ENCODE measurements at places on chromosomes 7 and 10.

- no peak overlapping the region for H3K4me3 ChIP-seq
- peaks cover 1% of the 10 kb centered on the region for H3K27me3 ChIP-seq
- no peak for DNase-seq
- no peak overlapping the region for H3K27ac ChIP-seq
- no peaks in the 10 kb centered on the region for H3K4me1 ChIP-seq
Observed at GRCh38 chr10:62284221-62284620, 15.6 kb upstream of the RTKN2 start.

GRCh38 chr10:49414496-49414895 is 18.6 kb upstream of the DRGX start:
- DNase-seq = no peak
- H3K27ac ChIP-seq = no peak overlapping the region
- no peaks in the 10 kb centered on the region for H3K36me3 ChIP-seq

DNA sequence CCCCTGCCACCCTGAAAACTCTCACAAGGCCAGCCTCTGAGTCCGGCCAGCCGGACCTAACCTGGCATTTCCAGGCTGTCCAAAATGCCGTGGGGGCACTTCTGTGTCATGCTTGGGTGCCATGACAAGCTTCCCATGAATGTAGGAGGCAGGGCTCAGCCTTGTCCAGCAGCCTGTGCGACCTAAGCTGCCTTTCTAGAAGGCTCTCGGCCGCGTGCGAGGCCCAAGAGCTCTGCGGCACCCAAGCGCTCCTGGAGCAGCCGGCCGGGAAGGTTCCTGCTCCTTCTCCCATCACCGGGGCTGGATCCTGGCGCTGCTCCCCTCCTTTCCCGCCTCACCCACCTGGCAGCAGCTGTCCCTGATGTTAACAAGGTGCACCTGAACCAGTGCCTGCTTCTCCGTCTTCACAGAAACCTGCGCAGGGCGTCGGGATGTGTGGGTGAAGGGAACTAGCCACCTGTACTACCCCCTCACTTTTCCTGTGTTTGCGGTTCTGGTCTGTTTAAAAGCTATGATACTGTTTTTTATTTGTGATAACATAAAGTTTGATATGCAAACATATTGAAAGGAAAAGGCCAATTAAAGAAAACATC is 6.1 kb downstream of the GPER1 start:
- H3K4me1 ChIP-seq = peaks cover 5% of the 10 kb centered on the region
- peaks cover 14% of the 10 kb centered on the region for H3K36me3 ChIP-seq
- peaks cover 1% of the 10 kb centered on the region for H3K27me3 ChIP-seq
- H3K4me3 ChIP-seq = no peak overlapping the region

DNA sequence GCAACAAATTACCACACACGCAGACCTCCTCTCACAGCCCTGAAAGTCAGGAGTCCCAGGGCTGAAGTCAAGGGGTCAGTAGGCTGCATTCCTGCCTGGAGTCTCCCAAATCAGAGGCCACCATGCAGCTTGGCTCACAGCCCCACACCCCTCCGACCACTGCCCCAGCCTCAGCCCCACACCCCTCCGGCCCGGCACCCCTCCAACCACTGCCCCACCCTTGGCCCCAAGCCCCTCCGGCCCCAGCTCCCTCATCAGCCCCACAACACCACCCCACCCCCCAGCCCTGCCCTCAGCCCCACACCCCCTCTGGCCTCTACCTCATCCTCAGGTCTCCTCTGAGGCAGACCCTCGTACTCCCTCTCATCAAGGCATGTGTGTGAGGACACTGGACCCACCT is 85.7 kb downstream of the DIP2C start:
- H3K36me3 ChIP-seq = no peaks in the 10 kb centered on the region
- peaks cover 5% of the 10 kb centered on the region for H3K27me3 ChIP-seq
- no peak for DNase-seq
- no peak overlapping the region for H3K27ac ChIP-seq
- H3K4me1 ChIP-seq = peaks cover 2% of the 10 kb centered on the region
- H3K4me3 ChIP-seq = no peak overlapping the region

All from memory B cell (primary cell).